ENCODE measurements at places on chromosomes 6 and 20.

DNA sequence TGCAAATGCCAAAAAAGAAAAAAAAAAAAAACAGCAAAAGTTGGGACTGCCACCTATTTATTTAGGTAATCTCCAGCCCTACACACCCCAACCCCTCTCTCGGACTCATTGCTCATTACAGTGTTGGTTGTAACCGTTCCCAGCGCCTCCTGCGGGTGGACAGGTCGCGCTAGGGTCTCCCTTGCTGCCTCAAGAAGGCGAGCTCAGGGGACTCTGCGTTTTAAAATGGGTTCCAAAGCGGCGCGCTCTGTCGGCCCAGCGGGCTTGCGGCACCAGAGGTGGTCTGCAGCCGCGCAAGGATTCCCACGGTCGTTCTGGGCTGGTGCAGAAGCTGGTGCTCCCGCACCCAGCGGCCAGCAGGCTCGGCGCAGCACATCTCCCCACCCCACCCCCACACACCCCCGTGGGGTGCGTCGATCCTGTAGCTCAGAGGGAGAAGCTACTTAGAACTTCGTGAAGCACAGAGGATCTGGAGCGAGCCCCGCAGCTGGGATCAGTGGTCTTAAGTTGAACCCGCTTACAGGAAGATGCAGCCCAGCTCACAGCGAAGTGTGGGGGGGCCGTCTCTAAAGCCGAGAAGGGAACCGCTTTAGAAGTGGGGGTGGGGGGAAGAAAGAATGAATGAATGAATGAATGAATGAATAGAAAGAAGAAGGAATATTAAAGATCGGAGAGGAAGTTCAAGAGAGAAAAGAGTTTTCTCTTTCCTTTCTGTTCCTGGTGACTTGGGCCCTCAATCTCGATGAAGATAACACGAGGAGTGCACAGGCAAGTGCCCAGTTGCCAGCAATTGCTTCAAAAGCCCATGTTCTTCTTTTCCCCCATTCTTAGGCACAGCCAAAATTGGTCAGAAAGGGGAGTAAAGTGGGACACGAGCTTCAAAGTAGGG lies 780 bp downstream of the TFAP2A start:
- DNase-seq, result no peak

DNA sequence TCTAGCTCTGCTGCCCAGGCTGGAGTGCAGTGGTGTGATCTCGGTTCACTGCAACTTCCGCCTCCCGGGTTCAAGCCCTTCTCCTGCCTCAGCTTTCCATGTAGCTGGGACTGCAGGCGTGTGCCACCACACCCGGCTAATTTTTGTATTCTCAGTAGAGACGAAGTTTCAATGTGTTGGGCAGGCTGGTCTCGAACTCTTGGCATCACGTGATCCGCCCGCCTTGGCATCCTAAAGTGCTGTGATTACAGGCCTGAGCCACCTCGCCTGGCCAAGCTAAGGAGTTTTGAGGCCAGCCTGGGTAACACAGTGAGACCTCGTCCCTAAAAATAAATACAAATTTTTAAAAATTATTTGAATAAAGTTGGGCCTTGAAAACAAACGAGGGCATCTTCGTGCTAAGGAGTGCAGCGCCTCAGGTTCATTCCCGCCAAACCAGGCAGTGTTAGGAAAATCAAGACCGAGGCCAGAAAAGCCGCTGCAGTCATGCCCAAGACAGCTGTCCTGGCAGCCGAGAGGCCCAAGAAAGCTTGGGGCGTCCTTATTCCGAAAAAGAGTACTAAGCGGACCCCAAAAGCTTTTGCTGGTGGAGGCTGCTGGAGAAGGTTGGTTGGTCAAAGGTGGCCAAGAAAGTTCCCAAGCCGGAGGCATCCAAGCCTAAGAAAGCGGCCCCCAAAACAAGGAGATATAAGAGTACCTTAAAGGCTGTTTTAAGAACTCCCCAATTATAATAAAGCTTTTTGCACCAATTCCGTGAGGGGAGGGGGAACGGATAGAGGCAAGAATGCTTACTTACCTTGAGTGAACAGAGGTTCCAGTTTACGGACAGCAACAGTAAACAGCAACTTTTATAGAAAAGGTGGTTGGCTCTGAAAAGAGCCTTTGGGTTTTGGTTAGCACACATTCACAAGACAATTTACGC lies 109.0 kb downstream of the HFE start:
- DNase-seq, result no peak

GRCh38 chr6:138996524-138996923 lies 8.5 kb upstream of the REPS1 start:
- no peak for DNase-seq

GRCh38 chr6:107045826-107046675 lies 18.1 kb downstream of the MTRES1 start:
- DNase-seq, result no peak

GRCh38 chr6:131532580-131533039 lies 40.4 kb upstream of the ARG1 start:
- DNase-seq, result peak; percentile 23

DNA sequence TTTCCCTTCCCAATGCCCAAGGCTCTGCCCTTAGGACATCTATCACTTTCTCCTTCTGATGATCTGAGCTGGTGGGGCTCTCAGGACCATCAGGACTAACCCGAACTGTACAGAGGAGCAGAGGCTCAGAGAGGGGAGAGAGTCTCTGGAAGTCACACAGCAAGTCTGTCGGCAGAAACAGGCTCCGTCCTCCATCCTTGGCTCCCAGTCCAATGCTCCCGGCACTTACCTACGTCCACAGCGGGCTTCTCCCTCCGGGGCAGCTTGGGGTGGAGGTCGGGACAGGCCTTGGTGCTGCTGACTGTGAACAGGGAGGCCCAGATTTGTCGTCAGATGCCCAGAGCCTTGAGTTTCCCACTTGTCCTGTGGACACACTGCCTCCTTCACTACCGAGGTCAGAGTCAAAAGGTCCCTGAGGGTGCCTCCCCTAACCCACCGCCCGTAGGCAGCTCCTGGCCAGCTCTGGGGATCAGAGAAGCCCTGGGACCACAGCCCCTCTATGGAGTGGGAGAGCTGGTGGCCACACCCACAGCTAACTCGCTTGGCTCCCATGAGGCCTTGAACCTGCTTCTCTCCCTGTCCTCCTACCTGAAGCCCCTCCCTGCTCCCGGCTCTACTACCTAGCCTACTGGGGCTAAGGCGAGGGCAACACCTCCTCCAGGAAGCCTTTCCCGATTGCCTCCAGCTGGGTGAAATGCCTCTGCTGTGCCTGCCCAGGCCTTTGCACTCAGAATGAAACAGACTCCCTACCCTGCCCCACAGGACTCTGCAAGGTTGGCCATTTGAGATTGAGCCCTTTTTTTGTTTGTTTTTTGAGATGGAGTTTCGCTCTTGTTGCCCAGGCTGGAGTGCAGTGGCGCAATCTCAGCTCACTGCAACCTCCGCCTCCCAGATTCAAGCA lies 22.6 kb downstream of the VSTM2L start:
- no peak for DNase-seq

GRCh38 chr20:973785-974194 lies 28.3 kb downstream of the RSPO4 start:
- DNase-seq, result no peak

DNA sequence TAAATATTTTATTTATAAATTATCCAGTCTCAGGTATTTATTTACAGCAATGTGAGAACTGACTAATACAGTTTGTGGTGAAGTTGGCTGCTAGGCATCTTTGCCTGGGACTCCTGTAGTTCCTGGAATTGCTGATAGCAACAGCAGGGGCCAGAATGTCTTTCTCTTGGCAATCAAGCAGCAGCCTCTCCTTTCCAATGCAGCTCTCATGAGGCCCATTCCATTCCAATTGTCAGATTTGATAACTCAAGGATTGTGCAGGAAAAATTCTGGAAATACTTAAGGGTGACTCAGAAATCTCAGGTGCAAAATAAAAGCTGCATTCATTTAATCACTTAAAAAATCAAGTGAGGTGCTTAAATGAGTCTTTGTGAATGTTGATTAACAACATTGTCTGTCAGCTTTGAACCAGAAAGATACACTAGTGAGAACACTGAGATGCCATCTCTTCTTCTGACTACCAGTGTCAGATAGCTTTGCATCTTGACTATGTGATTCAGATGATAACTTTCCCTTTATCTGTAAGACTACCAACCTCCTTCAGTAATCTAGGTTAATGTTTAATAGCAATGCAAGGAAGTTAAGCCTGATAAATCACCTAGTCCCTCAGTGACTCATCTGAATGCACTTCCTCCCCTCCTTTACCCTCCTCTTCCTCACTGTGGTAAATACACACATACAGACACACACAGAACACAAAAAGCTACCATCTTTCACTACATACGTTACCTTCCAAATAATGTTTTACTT lies 32.1 kb upstream of the COL21A1 start:
- DNase-seq, result no peak

GRCh38 chr20:45229264-45230056 lies 8.3 kb downstream of the SEMG2 start:
- no peak for DNase-seq
